ENCODE measurements at places on chromosomes 6 and 20.
A peak's percentile ranks its signal among the peaks of the same experiment; 100 is the strongest.

GRCh38 chr6:108921547-108922361 is 73.5 kb downstream of the ARMC2 start:
- peak; percentile 39 for DNase-seq

DNA sequence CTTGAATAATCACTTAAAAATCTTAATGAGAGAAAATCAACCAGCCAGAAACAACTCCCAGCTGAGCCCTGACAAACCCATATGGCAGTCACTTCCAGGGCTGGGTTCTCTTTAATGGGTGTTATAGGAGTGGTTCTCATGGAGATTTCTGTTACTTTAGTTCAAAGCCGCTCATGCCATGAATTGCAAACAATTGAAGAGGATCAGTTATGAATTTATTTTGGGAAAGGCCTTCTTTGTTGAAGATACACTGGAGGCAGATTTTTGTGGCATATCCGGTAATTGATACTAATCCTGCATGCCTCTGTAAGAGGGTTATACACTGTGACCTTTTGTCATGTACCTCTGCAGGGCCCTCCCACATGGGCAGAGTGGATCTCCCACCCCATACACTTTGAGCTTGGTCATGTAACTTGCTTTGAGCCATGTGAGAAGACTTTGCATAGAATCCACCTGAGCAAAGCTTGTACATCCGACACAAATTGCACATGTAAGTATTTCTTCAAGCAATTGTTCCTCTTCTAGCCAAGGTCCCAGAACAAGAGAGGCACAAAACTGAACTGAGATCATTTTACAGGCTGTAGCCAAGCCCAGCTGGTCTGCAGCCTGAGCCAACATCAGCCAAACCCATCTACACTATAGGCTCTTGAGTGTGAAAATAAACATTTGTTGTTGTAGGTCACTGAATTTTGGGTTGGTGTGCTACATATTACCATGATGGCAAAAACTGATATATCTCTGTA is 492.3 kb downstream of the PREX1 start:
- DNase-seq = no peak

- no peak for DNase-seq
Observed at GRCh38 chr6:144653885-144654505, 368.9 kb downstream of the UTRN start.

DNA sequence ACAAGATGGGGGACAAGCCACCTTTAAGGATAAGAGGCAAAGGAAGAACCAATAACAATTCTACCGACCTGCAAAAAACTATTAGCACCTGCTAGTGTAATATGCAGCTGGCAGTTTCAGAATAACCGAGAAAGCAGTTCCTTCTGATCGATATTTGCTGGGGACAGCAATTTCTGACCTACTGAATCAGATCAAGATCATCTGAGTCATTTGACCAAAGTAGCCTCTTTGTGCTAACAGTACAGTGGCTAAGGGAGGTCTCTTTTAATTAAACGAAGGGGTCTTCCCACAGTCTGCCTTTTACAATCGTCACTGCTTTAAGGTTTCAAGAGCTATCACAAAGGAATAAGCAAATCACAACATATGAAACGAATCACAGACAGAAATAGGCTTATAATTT is 318.9 kb downstream of the BTBD9 start:
- no peak for DNase-seq

GRCh38 chr20:32271620-32272019 is 5.8 kb upstream of the KIF3B start:
- DNase-seq = no peak

DNA sequence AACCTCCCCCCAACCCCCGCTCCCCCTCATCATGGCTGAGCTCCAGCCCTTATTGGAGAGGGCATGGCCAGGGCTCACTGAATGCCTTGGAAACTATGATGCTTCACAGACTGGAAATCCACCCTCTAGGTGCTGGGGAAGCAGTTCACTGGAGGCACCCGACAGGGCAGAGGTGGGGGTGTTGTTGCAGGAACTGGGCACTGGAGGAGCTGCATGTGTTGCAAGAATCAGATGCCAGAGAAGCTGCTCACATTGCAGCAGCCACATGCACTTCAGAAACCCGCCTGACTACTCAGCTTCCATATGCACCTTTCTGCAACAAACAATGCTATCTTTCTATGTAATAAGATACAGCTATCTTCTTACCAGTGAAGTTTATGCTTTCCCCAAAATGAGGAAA is 7.9 kb upstream of the TBPL1 start:
- peak; percentile 45 for DNase-seq

GRCh38 chr6:102686461-102686860 is 1293.0 kb downstream of the GRIK2 start:
- no peak for DNase-seq

DNA sequence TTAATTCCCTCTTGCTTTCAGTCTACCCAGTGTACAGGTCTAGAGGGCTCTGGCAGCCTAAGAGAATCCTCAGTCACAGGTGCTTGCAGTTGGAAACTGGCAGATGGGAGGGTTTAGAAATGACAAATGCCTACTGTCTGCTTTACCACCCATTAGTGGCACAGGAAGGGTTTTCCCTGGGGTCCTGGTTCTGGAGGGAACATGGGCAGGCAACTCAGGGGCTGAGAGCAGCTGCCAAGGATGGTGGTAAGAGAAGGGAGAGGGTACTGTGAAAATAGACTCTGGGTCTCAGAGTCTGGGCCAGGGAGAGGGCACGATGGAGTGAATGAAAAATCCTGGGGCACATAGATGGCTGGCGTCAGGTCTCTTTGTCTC is 103.5 kb downstream of the TCP11 start:
- DNase-seq = no peak

DNA sequence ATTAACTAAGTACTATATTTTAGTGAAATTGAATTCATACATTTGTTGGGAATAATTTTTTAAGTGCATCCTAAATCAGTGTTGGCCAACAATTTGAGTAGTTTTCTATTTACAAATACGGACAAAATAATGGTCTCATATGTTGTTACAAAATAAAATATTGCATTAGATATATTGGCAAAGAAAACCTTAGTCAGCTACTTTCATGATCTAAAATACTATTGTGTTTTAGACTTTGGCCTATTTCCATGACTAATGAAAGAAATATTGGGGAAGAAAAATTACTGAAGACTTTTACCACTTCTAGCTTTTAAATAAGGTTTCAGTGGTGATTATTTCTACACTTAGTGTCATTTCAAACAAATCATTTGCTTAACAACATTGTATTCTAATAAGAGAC is 498.0 kb downstream of the KHDRBS2 start:
- DNase-seq = no peak

DNA sequence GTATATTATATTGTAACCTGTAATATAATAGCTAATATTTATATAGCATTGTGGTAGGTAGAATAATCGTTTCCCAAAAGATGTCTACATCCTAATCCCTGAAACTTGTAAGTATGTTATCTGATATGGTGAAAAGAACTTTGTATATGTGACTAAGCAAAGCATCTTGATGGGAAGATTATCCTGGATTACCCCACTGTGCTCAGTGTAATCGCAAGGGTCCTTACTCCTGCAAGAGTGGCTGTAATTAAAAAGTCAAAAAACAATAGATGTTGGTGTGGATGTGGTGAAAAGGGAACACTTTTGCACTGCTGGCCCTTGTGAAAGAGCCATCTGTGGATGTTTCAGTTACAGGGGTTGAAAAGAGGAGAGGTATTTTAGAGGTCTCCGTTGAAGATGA is 95.2 kb downstream of the EDN1 start:
- DNase-seq = no peak

GRCh38 chr6:12415980-12416598 is 125.9 kb downstream of the EDN1 start:
- DNase-seq = no peak

GRCh38 chr6:9100869-9101580 is 665.7 kb upstream of the SLC35B3 start:
- no peak for DNase-seq

DNA sequence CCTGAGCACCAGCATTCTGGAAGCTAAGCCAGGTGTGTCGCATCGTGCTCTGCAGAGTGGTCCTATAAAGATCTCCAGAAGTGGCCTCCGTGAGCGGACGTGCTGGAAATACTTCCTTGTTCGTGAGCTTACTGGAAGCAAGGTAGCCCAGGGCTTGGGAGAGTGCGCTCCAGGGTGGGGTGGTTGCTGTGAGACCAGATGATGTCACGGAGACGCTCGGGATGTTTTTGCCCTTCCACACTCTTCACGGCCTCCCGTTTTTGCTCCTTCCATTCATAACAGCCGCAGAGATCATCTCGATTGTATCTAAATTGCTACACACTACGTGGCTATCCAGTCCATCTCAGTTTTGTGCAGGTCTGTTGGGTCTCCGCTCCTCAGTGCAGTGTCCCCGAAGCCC is 373.4 kb downstream of the THBS2 start:
- no peak for DNase-seq

DNA sequence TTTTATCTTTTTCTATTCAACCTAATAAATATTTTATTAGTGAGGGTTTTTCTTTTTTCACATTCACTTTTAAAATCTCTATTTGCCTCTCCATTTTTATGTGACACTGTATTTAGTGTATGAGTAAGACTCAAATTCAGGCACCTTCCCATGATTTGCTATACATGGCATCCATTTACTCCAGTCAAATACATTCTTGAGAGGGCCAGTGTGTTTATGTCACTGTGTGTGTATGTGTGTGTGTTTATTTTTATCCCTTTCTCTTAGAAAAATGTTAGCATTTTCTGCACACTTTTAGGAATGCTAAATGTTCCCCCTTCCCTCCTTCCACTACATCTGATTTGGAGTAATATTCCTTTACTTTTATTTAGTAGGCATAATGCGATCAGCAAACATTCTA is 290.0 kb downstream of the PACRG start:
- no peak for DNase-seq

GRCh38 chr6:64325093-64325492 is 689.5 kb downstream of the PHF3 start:
- DNase-seq = no peak

- peak; percentile 32 for DNase-seq
Observed at GRCh38 chr6:162882801-162883481, 155.2 kb downstream of the PACRG start.

DNA sequence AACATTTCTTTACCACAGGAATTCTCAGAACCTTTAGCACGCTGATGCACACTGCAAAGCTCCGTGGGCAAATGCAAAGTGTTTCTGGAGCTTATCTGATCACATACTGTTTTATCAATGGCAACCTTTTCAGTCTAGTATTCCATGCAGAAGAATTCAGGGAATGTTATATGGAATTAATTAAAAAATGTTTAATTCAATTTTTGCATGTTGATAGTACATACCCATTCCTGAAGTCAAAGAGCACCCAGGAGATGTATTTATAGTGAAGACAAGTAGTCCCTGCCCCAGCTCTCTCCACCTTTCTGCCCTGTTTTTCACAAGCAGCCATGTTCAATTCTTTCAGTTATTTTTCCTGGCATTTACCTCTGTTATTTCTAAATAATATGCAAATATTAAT is 55.2 kb downstream of the DTNBP1 start:
- DNase-seq = no peak

- DNase-seq = no peak
Observed at GRCh38 chr6:169212436-169212835, 41.2 kb downstream of the THBS2 start.

GRCh38 chr20:19428324-19428723 is 215.9 kb downstream of the SLC24A3 start:
- DNase-seq = no peak

DNA sequence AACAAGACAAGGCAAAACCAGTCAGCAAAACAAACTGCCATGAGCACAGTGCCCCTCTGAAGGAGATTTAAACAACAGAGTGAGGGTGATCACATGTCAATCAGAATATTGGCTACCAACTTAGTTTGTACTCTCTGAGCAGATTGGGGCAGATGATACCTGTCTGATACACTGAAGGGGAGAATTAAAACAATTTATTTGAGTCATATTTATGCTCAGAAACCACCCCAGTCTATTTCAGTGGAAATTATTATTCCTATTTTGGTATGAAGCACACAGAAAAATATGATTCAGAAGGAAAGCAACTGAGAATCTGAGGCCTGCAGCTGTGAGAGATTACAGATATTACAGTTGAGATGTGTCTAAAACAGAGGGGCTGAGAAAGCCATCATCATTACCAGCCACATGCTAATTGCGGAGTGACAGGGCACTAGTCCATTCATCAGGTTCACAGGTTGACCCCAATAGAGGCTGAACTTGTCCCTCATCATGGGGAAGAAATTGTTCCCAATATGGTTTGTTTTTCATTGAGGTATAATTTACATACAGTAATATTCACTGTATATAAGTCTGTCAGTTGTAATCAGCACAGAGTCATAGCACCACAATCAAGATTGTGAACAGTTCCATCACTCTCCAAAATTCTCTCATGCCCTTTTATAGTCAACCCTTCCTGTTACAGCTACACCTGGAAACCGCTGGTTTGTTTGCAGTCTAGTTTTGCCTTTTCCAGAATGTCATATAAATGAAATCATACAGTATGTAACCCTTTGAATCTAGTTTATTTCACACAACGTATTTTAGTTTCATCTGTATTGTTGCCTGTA is 134.5 kb downstream of the AKAP7 start:
- DNase-seq = no peak

DNA sequence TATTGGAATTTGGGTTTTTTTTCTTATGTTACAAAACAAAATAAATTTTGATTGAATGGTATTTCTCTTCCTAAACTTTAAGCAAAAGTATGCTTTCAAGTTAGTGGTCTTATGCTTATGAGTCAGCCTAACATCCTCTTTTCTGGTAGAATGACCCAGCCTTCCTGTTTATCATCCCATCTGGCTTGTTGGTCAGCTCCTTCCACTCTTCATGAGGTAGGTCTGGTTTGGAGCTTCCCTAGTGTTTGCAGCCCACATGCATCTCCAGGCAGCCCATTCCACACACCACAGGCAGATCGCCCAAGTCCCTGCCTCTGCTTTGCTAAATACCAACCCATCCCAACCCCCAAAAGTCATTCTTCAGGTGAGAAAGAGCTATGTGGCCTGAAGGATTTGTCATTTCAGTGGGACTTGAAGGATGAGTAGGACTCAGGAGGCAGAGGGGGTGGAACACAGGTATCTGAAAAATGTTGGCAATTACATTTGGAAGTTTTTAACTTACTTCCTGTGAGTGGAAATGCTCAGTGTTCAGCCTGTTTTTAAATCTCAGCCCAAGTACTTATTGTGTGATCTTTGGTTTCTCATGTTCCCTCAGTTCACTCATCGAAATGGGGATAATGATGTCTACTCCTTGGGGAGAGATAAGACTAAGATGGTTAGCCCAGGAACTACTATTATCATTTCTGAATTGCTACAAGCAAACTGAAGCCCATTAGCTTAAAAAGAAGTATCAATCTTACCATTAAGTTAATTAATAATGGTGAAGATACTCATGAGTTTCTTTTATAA is 294.0 kb downstream of the ADGB start:
- peak; percentile 20 for DNase-seq

DNA sequence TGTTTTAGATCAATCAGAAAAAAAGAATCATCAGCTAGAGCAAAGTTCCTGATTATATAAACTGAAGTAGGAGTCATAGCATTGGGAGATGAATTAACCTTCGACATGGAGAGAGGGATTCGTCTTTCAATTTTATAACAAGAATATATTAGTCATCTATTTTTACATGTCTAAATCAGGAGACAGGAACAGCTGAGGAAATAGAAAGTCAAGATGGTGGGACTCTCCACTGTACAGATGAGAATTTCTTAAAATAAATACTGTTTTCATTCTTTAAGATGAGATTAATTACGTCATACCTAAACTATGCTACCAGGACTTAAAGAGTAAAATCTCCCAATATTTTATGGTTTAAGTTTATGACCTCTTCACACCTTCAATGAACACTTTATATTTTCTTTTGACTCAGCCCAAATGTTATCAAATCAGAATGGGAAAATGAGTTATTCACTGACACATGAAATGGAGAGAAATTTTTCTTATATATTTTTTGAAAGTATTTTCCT is 1137.7 kb downstream of the EPHA7 start:
- DNase-seq = no peak
